NCI-H1105 (cell line): ENCODE measurements at places on chromosomes 1 and 21.

GRCh38 chr1:160874935-160875334 lies 10.0 kb downstream of the ITLN1 start:
- DNase-seq: no peak

DNA sequence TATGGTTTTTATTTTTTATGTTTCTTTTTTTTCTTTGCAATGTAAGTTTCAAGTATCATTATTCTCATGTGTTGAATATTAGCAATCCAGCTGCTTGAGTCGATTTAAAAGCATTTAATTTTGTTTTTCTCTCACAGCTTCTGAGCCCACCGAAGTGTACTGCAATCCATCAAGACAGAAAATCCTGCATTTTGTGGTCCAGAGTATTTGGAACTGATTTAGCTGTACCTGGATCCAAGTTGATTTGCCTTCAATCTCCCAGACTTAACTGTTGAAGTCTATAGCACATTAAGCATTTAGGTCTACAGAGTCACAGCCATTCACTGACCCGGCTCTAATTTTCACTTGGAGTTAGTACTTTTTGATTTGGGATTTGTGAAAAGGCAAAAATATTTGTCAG lies 622.9 kb upstream of the ADAMTS5 start:
- DNase-seq: no peak

DNA sequence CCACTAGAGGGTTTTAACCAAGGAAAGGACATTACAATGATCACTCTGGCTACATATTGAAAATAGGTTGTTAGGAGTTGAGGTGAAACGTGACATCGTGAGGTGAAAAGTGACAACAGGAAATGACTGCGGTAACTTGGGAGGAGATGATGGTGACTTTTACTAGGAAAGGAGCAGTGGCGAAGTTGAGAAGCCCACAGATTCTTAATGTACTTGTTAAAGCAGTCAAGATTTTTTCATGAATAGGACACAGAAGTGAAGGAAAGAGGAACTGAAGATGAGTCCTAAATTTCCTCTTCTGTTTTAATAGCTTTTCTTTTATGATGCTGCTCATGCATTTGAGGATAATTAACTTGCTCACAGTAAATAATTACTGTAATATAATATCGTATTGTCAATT lies 59.5 kb downstream of the OMA1 start:
- no peak for DNase-seq

- DNase-seq: no peak
Measured at GRCh38 chr1:8641377-8641997, 176.0 kb downstream of the RERE start.

DNA sequence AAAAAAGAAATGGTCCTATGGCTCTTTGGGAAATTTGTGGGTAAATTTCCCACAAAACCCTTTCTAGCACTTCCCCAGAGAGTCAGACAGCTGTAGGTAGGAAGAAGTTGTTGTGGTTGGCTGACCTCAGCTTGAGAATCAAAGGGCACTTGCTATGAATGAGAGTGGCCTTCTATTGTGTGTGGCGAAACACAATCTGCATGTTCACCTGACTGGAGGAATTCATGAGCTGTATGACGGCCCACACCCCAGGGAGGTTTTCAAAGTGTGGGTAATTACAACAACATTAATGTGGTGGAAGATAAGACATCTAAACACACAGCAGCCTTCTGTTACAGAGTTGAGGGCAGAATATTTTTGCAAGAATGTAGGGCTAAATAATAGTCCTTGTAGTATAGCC lies 38.8 kb downstream of the NGF start:
- no peak for DNase-seq

DNA sequence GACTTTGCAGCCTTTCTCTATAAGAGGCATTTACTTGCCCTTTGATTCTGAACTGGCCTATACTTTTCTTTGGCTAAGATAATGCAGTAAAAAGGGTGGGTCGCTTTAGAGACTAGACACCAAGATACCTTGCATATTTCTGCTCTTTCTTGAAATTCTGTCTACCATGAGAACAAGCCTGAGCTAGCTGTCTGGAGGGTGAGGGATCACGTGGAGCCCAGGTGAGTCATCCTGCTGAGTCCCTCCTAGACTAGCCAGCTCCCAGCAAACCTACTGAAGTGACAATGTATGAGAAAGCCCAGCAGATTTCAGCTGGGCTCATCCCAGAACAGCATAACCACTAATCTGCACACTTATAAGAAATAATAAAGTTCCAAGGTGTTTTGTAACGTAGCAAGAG lies 408.0 kb upstream of the KAZN start:
- DNase-seq: no peak
